ENCODE measurements at places on chromosomes 13 and 19.

DNA sequence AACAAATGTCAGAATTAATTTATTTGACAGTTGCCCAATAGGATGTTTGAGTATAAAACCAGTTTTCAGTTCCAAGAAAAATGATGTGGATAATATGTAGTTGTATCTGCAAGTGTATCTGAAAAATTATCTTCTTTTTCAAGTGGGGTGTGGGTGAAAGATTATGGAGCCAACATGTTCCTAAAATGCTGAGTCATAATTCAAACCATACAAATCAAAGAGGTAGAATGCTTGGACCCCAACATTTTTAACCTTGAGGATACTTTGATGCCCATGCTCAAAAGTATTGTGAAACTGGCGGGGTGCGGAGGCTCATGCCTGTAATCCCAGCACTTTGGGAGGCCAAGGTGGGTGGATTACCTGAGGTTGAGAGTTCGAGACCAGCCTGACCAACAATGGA lies 54.0 kb upstream of the ZNF724 start:
- DNase-seq, result no peak

DNA sequence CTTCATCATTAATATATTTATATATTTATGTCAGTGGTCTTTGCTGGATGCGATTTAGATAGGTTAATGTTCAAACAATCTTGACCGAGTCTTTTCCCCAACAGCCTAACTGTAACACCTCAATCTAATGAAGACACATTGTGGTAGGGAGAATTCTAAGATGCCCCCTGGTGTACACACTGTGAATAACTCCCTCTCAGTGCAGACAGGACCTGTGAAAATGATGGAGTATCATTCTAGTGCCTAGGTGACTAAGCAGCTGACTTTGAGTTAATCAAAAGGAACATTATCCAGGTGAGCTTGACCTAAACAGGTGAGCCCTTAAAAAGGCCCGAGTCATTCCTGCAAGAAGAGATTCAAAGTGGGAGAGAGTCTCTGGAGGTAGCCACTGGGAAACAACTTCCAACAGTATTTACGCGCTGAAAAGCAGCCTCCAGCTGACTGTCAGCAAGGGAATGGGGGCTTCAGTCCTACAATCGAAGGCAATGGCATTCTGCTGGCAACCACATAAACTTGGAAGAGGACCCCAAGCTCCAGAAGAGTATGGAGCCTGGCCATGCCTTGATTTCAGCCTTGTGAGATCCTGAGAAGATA lies 28.0 kb upstream of the KBTBD7 start:
- DNase-seq, result peak; percentile 71

DNA sequence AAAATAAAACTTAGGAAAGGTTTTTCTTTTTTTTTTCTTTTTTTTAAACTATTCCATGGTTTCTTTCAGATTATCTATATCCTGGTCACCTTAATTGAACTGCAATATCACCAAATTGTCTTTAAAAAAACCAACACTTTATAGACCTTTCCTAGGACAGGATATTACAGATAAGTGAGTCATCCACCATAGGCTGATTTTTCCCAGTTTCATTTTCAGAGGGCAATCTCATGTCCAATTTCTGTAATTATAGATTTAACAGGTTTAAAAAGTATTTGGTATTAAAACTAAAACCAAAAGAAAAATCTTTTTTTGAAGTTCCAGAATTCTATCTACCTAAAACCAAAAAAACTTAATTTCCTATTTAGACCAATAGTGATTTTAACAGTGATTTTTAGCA lies 13.2 kb downstream of the SPART start:
- DNase-seq, result no peak

- no peak for DNase-seq
Observed at GRCh38 chr19:6061376-6062130, 48.7 kb downstream of the RFX2 start.

- DNase-seq, result no peak
Observed at GRCh38 chr13:71659404-71659803, 207.6 kb downstream of the DACH1 start.

DNA sequence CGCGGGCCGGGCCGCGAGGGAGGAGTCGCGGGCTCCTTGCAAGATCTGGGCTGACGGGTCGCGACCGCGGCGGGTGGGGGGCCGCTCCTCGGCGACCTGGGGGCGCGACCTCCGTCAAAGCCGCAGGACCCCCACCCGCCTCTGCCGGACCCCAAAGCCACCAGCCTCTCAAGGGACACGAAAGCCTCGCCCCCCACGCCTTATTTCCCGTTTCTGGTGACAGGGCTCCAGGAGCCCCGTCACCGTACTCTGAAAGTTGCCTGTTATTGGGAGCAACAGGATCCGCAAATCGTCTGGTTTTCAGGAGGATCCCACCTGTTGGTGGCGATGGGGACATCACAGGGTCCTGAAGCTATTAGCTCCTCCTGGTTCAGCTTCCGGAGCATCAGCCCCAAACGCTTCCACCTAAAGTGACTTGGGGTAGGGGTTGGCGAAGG lies 530 bp downstream of the MAU2 start:
- DNase-seq, result peak; percentile 68

GRCh38 chr19:16247353-16248182 lies 49.9 kb downstream of the AP1M1 start:
- DNase-seq, result peak; percentile 93

- no peak for DNase-seq
Observed at GRCh38 chr19:5189318-5189607, 151.3 kb downstream of the PTPRS start.

- no peak for DNase-seq
Observed at GRCh38 chr19:50318438-50318837, 10.7 kb downstream of the KCNC3 start.

DNA sequence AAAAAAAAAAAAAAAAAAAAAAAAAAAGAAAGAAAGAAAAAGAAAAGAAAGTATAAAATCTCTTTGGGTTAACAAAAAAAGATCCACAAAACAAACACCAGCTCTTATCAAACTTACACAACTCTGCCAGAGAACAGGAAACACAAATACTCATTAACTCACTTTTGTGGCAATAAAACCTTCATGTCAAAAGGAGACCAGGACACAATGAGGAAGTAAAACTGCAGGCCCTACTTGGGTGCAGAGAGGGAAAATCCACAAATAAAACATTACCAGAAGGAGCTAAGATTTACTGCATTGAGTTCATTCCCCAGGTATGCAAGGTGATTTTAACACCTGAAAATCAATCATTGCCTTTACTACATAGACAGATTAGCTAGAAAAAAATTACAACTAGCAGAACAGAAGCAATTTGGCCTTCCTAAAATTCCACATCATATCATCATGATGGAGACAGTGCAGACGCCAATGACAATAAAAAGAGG lies 9.6 kb upstream of the CEACAM5 start:
- no peak for DNase-seq

DNA sequence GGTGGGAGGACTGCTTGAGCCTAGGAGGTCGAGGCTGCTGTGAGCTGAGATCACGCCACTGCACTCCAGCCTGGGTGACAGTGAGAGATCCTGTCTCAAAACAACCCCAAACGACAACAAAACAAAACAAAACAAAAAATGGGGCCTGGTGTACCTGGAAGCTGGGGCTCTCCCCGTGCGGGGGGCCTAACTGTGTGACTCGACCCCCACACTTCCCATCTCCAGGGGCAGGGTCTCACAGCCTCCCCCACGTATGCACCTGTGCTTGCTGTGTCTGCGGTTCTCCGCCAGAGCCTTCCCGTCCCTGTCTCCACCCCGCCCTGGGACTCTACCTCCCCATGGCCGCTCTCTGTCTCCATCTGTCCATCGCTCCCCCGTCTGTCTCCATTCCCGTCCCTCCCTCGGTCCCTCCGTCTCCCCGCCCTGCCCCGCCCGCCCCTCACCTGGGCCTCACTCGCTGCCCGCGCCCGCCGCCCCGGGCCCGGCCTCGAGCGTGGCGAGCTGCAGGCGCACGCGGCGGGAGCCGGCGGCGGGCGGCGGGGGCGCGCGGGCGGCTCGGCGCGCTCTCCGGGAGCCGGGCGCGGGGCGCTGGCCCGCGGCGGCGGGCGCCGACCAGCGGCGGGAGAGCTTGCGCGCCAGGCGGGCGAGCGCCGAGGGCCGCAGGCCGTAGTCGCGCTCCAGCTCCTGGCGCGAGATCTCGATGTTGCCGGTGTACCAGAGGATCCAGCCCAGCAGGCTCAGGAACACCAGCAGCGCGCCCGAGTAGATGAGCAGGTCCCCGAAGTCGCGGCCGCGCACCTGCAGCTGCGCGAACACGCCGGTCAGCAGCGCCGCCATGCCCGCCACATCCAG lies 587 bp downstream of the TMEM238 start:
- DNase-seq, result peak; percentile 80

DNA sequence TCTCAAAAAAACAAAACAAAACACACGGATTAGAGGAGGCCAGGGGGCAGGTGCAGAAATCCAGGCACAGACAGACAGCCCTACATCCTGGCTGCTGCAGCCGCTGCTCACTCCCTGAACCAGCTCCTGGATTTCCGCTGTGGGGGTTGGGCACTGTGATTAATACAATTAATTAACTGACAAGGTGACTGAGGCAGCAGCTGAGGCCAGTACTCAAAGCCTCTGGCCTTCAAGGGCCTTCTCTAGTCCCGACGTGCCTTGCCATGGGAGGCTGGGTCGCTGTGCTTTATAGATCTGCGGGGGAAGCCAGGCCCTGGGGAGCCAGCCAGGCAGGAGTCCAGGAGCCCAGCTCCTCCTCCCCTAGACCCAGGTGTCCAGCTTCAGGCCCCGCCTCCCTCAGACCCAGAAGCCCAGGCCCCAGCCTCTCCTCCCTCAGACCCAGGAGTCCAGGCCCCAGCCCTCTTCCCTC lies 4.6 kb downstream of the NECTIN2 start:
- DNase-seq, result no peak

DNA sequence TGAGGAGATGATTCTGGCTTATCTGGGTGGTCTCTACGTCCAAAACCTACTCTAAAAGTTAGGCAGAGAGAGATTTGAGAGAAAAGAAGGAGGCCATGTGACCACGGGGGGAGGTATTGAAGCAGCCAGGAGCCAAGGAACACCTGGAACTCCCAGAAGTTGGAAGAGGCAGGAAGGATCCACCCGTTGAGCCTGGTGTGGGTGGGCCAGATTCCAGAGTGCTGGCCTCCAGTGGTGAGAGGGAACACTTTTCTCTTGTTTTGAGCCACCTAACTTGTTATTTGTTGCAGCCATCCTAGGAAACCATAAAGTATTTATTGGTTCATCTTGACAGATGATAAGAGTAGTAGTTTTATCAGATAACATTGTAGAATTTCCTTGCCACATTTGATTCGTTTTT lies 396.9 kb downstream of the MYO16 start:
- no peak for DNase-seq

Data from activated effector memory CD4-positive, alpha-beta T cell treated with anti-CD3 and anti-CD28 coated beads, Interleukin-2, amount 50 U/mL, for 16 hours (primary cell).